ENCODE measurements at places on chromosomes 6 and 20.

DNA sequence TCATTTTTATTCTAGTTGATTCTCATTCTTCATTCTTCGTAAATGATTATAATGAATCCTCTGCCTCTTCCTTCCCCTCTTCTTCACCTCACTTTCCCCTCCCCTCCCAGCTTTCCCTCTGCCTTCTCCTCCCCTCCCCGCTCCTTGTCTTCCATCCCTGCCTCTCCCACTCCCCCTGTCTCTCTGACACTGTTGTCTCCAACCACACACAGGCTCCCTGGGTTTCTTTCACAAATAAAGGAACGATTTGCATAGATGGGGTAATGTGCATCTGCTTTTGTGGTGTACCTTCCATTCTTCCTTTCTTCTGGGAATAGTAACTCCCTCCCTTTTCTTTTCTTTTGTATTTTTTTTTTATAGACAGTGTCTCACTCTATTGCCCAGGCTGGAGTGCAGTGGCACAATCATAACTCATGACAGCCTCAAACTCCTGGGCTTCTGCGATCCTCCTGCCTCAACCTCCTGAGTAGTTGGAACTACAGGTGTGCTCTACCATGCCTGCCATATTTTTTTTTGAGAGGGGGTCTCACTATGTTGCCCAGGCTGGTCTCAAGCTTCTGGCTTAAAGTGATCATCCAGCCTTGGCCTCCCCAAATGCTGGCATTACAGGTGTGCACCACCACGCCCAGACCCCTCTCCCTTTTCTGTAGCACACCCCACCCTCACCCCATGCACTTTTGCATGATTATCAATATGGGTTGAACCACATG lies 318.6 kb downstream of the PRKN start:
- no peak for DNase-seq

DNA sequence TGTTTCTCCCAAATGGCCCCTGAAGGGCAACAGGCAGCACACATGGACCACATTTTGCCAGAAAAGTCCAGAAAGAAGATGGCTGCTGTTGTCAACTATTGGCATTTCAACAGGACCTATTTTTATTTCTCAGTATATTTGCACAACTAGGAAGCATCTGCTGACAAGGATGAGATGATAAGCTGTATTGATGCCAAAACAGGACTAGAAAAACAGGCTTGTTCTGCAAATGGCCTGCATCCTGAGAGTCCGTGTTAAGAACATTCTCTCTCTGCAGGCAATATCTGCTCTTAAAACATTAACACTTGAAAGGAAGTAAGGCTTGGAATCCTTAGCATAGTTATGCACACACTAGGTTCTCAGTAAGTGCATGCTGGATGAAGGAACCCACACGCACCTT lies 283.7 kb downstream of the ESR1 start:
- DNase-seq: no peak

DNA sequence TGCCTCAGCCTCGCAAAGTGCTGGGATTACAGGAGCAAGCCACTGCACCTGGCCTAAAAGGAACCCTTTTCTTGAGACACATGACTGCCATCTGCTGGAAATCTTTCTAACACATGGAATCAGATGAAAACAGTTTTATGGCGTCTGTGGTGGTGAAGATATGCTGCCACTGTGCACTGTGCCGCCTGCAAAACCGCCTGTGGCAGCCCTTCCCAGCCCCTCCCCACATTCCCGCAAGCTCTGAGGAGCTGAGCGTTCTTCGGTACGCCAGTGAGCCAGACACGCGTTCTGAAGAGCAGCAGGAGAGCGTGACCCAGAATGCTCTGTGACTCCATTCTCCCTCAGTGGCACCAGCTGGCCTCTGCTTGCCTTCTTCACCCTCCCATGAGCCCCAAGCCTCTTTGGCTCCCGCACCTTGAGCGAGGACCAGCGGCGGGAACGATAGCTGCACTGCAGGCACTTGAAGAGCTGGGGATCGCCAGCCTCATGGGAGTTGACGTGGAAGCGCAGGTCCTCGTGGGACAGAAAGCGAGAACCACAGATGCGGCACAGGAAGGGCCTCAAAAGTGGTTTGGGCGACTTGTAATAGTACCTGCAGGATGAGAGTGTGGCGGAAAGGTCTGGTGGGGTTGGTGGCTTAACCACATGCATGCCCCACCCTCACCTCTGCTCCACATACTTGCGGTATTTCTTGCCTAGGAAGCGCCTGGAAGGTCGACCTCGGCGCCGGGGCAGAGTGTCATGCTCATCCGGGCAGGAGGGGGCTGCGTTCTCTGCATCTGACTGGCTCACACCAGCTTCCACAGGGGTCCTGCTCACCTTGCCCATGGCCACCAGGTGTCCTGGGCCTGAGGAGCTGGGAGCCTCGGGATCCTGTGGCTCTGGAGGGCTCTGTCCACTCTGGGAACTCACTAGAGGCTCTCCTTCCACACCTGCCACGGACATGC lies 8.7 kb downstream of the ZNF335 start:
- DNase-seq: no peak

DNA sequence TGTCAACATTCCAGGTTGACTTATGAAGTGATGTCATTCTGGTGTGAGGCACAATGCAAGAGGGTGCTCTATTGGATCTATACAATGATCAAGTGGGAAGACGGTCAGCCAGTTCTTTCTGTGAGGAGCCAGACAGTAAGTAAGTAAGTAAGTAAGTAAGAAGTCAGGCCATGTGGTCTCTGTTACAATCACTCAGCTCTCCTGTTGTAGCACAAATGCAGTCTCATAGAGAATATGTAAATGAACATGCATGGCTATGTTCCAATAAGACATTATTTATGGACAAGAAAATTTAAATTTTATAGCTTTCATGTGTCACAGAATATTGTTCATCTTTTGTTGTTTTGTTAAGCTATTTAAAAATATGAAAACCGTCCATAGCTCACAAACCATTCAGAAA lies 399.7 kb downstream of the BTBD3 start:
- DNase-seq: no peak

- DNase-seq: no peak
Observed at GRCh38 chr20:61989741-61990140, 75.9 kb downstream of the TAF4 start.

GRCh38 chr20:44613575-44613974 lies 31.2 kb downstream of the PKIG start:
- no peak for DNase-seq

DNA sequence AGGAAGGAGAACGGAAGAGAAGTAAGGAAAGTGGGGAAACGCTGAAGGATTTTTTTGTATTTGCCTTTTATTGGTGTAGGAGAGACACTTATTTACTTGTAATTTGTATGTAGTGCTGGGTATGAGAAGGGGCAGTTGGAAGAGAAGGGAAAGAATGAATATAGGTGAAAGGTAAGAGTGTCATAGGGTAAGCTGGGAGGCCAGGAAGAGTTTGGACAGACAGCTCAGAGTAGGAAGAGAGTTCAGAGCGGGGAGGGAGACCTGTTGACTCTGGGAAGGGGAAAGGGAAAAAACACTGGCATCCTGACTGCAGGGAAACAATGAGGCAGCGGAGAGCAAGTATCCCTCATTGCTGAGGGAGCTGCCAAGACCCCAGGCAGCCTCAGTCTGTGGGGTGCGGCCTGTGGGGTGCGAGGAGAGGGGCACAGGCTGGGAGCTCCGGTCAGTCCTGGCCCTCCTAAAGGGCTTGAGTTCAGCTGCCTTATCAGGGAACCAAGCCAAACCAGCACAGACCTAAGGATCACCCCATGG lies 3.1 kb downstream of the TRAF3IP2 start:
- no peak for DNase-seq

- DNase-seq: no peak
Observed at GRCh38 chr6:135280375-135281136, 99.4 kb downstream of the MYB start.

GRCh38 chr20:37194621-37195417 lies 15.5 kb upstream of the MROH8 start:
- DNase-seq: no peak

Measured in GM12891 (cell line).